NT2/D1 (cell line): ENCODE measurements at places on chromosomes 11 and 22.

DNA sequence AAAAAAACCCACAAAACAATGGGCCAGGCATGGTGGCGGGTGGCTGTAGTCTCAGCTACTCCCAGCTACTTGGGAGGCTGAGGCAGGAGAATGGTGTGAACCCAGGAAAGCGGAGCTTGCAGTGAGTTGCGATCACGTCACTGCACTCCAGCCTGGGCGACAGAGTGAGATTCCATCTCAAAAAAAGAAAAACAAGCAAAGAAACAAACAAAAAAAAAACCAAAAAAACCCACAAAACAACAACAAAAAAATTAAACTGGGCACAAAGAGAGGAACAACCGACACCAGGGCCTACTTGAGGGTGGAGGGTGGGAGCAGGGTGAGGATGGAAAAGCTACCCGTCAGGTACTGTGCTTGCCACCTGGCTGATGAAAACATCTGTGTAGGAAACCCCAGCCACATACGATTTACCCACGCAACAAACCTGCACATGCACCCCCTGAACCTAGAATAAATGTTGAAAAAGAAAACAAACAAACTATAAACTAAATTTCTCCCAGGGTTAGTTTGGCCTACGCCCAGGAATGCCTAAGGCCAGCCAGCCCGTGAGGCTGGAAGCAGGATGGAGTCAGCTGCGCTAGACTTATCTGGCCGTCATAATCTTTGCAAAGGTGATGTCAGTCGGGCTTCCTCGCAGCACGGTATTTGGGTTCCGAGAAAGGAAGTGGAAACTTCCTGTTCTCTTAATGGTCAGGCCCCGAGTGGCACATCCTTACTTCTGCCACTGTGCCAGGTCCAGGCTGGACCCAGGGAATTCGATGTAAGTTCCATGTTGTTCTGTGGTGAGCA is 21.9 kb upstream of the CYB5R3 start:
- DNase-seq = no peak

DNA sequence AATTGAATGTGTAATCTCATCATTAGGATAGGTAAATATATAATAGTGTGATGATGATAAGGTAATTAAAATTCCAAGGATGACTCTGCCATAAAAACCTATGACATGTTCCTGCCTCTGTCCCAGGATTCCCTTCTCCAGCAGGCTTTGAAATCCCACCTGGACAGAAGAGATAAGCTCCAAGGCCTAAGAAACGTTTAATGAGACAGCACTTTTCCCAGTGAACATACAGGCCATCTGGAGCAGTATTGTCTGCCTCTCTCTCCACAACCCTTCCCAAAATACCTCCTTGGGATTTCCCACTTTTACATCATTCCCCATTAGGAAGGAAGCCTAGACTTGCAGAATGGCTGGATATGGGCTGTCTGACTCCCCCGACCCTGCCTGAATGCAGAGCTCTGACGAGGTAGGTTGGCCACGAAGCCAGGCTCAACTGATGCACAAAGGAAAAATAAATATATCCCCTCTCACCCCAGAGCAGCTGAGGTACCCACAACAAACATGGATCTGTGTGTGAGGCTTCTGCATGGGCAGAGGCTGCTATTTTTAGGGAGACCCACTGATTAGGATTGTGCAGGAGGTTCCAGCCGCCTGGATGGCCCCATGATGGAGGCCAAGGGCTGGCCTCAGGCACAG is 71.0 kb downstream of the TMPRSS5 start:
- DNase-seq = no peak

DNA sequence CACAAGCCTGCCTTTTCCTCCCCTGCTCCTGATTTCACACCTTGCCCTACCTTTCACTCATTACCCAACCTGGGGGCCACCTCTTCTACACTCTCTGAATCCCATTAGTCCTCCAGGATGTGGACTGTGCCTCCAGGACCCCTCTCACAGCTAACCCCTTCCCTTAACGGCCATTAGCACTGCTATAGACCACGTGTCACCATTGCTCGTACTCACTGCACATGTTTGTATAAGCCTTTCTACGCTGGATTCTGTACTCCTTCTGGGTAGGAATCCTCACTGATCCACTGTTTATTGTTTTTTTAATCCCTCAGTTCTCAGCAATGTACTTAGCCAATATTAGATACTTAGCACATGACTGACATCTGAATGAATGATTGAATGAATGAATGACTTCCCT is 40.9 kb downstream of the KIRREL3 start:
- DNase-seq = no peak

DNA sequence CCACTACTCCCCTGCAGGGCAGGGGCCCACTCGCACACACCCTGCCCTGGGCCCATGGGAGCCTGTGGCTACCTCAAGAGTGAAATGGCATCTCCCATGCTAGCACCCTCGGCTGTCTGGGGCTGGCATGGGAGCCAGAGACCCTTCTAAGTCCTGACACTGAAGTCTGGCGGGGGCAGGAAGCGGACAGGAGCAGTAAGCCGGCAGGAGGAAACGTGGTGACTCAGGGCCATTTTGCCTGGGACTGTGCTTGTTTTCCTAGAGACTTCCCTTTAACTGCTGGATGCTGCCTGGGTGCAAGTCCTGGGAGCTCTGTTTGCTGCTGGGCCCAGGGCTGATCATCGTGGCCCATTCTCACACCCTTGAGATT is 16.8 kb downstream of the RELT start:
- DNase-seq = no peak

DNA sequence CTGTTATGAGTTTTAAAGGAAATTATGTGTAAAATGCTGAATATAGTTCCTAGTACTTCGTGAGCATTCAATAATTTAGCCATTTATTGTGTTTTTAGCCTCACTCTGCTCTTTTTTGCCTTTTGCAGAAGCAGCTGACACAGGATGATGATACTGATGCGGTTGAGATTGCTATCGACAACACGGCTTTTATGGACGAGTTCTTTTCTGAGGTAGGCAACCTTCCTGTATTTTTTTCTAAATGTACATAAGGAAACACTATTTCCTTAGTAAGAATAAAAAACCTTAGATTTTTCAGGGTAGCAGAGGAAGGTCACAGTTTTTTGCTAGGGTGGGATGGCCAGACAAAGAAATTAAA is 17.9 kb downstream of the STX3 start:
- DNase-seq = no peak

DNA sequence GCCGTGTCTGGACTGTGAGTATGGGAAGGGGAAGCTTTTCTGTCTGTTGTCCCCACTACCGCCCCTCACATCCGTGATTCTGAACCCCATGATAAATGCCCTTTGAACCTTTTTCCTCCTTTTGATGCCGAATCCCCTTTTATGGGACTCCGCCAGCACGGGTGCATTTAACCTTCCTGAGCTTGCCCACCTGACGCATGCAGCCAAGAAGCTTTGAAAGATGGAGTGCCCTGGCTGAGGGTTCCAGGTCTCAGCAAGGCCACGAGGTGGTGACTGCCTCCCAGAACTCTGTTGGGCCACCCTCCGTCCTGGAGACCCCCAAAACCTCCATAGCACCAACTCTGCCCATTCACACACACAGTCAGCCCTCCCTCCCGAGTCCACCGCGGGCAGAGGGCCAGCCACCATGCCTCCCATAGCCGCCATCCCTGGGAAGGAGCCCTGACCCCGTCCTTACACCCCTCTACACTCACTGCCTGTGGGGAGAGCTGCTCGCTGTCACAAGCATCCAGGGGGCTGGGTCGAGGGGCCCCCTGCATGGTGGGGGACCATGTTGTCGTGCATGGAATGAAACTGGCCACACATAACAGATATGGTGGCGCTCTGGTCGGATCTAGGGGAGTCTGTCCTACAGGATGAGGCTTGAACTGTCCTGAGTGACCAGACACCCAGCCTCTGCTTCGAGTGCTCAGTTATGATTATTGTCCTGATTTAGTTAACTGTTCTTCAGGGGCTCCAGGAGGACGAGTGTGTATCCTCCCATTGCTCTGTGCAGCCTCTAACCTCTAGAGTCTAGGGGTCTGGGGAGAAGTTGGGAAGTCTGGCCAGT is 822 bp upstream of the COMT start:
- no peak for DNase-seq

DNA sequence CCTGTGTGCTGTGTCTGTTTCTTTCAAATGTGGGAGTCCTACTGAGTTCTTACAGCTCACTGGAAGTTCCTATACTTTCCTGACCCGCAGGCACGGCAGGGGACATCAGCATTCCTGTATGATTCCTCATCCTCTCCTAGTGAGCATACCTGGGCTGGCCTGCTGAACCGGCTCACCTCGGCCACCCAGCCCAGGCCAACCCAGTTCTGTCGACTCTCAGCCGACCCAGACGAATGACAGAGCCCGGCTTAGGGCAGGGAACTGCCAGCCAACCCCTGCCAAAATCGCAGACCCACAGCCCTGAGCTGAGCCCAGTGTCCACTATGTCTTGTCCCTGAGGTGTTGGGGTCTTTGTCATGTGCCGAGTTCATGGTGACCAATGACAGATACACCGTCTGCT is 339.7 kb downstream of the BRD1 start:
- DNase-seq = peak; percentile 18

DNA sequence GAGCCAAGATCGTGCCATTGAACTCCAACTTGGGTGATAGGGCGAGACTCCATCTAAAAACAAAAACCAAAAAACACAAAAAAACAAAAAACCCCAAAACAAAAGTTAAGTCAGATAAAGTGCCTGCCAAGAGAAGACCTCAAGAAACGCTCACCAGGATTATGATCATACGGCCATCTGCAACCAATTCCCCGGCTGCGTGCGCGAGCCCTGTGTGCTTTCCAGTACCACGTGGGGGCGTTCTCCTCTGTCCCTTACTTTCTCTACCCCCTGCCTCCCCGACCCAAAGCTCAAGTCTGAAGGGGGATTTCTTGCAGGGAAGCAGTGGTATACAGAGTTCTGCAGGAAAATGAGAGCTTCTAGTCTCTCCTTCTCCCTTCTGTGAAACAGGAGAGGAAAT is 10.5 kb upstream of the RPS19BP1 start:
- no peak for DNase-seq

GRCh38 chr11:58179648-58180047 is 9.2 kb upstream of the OR9Q2 start:
- no peak for DNase-seq

- no peak for DNase-seq
Measured at GRCh38 chr11:85661972-85662664, 2.8 kb downstream of the CREBZF start.

DNA sequence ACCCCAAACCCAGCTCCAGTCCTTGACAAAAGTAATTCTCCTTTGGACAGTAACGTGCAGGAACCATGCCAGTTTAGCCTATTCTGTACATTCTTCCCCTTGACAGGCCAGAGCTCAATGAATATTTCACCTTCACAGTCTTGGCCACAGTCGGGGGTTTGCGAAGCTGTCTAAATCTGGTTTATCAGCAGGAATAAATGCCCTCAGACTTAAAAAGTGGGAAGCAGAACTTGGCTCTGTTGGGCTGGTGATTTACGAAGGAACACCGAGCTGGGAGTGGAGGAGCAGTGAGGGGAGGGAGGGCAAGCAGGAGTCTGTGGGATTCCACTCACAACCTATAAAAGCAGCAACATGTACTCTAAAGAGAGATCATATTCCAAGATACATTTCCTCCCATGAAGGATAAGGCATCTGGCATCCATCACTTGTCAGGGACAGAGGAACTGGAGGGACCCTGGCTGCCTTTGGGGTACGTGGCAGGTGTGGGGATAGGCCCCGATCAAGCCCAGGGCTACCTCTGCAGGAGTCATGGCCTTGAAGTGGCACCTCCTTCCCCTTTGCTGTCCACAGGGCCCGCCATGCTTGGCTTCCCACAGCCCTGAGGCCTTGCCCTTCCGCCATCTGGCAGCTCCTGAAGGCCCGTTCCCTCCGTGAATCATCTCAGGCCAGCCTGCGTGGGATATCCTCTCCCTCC is 154.3 kb downstream of the ADAMTS15 start:
- DNase-seq = no peak

DNA sequence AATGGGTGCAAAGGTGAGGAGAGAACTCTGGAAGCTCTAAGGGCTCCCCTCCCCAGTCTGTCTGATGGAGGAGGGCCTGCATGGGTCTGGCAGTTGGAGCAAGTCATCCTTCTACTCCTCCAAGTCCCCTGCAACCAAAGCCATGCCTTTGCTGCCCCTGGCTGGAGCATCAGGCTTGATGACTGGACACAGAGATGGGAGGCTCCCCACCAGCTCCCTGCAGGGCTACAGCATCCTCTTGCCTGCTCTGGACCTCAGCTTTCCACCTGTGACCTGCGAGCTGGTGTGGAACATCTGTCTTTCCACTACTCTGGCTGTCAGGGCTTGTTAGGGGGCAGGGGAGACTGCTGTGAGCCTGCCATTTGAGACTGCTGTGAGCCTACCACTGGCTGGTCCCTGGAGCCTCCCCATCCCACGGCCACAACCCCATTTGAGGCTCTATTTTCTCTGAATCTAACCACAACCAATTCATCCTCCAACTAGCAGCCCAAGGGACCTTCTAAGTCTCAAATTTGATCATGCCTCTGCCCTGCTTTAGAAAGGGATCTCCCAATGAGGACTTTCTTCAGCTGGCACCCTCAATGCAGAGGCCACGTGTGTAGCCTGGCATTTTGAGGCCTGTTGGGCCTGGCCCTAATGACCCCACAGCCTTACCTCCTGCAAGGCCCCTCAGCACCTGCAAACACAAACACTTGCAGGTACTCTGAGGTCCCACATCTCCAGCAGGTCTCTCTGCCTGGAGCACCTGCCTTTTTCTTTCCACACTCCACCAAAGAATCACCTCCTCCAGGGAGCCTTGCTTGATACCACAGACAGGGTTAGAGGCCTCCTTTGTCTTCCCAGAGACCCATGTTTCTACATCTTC is 9.9 kb downstream of the P2RY6 start:
- no peak for DNase-seq

- no peak for DNase-seq
Measured at GRCh38 chr11:134847083-134847715, 435.2 kb upstream of the B3GAT1 start.

DNA sequence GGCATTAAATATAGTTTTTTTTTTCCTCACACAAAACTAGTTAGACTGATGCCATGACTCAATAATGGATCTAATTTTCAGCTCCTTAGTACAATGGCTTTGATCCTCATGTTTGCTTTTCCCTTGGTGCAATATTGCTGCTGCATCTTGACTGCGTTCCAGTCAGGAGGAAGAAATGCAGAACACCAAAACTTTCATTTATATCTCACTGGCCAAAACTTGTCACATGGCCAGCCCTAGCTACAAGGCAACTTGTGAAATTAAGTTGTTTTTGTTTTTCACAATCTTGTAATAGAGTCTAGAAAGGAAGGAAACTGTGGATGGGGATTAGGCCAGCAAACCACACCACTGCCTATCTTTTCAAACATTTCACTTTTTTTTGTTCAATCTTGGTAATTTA is 36.7 kb downstream of the SMC1B start:
- no peak for DNase-seq

GRCh38 chr11:10181811-10182210 is 112.2 kb downstream of the SBF2 start:
- no peak for DNase-seq

GRCh38 chr11:61764606-61765260 is 12.3 kb downstream of the MYRF start:
- DNase-seq = no peak

GRCh38 chr11:47571895-47572294 is 6.5 kb downstream of the PTPMT1 start:
- DNase-seq = no peak

DNA sequence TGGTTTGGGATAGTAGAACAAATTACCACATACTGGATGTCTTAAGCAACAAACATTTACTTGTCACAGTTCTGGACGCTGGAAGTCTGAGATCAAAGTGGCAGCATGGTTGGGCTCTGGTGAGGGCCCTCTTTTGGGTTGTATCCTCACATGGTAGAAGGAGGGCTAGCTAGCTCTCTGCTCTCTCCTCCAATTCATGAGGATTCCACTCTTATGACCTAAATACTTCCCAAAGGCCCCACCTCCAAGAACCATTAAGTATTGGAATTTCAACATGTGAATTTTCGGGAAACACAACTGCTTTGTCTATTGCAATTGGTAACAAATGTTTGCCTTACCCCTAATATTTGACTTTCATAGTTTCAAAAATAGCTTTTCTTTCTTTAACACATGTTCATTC is 52.6 kb downstream of the MUC15 start:
- DNase-seq = no peak
